Neuronal stem cell (in vitro differentiated cells): ENCODE measurements at places on chromosomes 11 and 22.
A peak's percentile ranks its signal among the peaks of the same experiment; 100 is the strongest.

- no peak overlapping the region for H3K4me3 ChIP-seq
- no peak overlapping the region for H3K27ac ChIP-seq
- no peaks in the 10 kb centered on the region for H3K4me1 ChIP-seq
- no peaks in the 10 kb centered on the region for H3K36me3 ChIP-seq
- DNase-seq, result no peak
- peaks cover 39% of the 10 kb centered on the region for H3K27me3 ChIP-seq
Measured at GRCh38 chr11:6251990-6252473, 7.6 kb upstream of the CCKBR start.

GRCh38 chr11:70456921-70457532 is 58.7 kb downstream of the CTTN start:
- peaks cover 14% of the 10 kb centered on the region for H3K4me1 ChIP-seq
- H3K36me3 ChIP-seq, result no peaks in the 10 kb centered on the region
- no peak overlapping the region for H3K4me3 ChIP-seq
- H3K27ac ChIP-seq, result no peak overlapping the region

DNA sequence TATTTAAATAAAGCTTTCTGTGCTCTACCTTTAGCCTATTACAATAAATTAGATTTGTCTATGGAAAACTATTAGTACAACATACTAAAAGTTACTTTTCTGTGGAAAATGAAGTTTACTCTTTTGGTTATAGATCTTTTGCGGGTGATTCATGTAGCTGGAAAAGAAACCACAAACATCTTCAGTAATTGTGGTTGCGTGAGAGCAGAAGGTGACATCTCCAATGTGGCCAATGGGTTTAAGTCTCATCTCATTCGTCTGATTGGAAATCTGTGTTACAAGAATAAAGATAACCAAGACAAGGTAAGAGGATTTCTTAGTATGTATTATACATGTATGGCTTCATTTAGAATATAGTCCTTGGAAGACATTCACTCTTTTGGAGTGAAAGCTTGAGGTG is 68.6 kb downstream of the ATXN10 start:
- H3K27ac ChIP-seq, result no peak overlapping the region
- no peak overlapping the region for H3K4me3 ChIP-seq
- no peaks in the 10 kb centered on the region for H3K27me3 ChIP-seq
- peaks cover 100% of the 10 kb centered on the region for H3K36me3 ChIP-seq
- no peak for DNase-seq

DNA sequence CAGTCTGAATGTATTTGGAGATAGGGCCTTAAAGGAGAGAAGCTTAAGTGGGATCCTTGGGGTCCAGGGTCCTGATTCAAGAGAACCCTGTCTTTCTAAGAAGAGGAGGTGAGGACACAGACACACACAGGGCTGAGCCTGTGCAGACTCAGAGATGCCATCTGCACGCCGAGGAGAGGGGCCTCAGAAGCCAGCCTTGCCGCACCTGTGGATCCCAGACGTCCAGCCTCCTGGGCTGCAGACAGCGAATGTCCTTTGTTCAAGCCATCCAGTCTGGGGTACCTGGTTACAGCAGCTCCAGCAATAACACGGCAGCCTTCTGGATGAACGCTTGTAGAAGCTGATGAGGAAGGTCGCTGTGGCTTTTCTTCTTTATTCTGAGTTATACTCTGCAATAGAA is 1086.1 kb downstream of the BRD1 start:
- no peaks in the 10 kb centered on the region for H3K27me3 ChIP-seq
- no peak for DNase-seq
- no peak overlapping the region for H3K27ac ChIP-seq
- H3K36me3 ChIP-seq, result no peaks in the 10 kb centered on the region

DNA sequence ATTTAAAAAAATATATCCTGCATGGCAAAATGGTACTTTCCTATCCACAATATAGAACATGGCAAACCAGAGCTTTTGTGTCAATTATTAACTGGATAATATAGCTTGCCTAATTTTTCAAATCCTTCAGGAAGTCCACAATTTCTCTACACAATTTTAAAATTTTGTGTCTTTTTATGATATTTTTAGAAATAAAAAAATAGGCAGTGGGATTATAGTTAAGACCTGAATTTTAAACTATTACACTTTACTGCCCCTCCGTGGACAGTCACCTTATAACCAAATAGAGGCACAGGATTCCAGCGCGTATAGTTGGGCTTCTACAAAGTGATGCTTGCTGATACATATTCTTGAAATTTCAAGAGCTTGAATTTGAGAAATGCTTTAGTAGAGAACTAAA is 2.1 kb upstream of the DMC1 start:
- peaks cover 7% of the 10 kb centered on the region for H3K27me3 ChIP-seq
- DNase-seq, result peak; percentile 17
- H3K4me3 ChIP-seq, result no peak overlapping the region
- H3K36me3 ChIP-seq, result no peaks in the 10 kb centered on the region

DNA sequence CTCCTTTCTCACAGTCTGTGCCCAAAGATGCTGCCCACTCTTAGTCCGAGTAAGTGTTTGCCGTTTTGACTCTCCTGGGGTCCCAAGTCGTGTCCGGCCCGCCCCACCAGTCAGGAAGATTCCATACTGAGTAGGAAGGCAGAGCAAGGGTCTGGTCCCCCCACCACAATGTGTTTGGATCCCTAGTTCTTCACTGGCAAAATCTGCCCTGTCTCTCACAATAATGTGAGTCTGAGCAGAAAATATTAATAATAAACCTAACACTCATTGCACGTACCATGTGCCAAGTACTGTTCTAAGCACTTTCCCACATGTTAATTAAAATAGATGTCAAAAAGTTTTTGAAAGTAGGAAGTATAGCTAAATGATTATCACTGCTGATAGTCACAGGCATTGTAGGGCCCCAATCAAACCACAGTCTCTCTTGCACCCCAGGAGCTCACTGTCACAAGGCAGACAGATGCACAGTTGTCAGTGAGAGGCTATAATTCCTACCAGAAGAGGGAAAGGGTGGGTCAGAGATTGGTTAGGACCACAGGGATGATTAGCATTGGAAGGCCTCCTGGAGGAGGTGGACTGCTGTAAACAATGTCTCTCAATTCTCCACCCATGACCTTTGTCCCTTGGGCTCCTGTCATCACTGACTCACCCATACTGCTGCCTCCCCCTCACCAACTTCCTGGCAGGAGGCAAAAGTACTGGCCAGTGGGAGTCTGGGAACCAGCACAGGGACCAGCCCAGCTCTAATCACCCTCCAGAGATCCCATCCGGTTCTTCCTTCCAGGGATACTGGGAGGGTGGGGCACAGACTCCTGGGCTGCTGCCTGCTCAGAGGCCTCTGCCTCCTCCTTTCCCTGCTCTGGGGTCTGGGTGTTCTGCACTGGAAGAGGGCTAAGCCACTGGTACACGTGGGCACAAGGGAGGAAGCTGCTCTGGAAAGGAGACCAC is 1.0 kb upstream of the POLD4 start:
- peak overlapping the region; percentile 70 for H3K4me3 ChIP-seq
- H3K4me1 ChIP-seq, result peaks cover 26% of the 10 kb centered on the region
- DNase-seq, result no peak
- H3K27me3 ChIP-seq, result no peaks in the 10 kb centered on the region
- no peaks in the 10 kb centered on the region for H3K36me3 ChIP-seq

DNA sequence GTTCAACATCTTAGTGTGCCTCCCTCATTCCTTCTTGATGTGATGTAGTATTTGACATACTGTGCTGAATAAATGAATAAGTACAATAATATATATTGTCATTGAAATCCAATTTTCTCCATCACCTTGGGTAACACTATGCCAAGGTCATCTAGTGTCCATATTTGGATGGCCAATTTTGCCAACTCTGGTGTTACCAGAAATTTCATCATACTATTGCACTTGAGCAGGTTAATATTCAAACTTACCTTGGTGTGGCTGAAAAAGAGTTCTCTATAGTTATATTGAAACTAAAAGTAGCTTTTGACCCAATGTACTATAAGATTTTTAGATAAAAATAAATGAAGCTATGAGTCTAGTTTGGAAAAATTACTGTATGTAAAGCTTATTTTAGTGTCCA is 98.2 kb upstream of the SLC6A5 start:
- no peaks in the 10 kb centered on the region for H3K4me1 ChIP-seq
- H3K4me3 ChIP-seq, result no peak overlapping the region
- H3K27me3 ChIP-seq, result no peaks in the 10 kb centered on the region
- H3K27ac ChIP-seq, result no peak overlapping the region
- DNase-seq, result no peak

- H3K27ac ChIP-seq, result no peak overlapping the region
- H3K4me3 ChIP-seq, result no peak overlapping the region
- H3K36me3 ChIP-seq, result peaks cover 2% of the 10 kb centered on the region
- no peak for DNase-seq
- peaks cover 1% of the 10 kb centered on the region for H3K4me1 ChIP-seq
- H3K27me3 ChIP-seq, result no peaks in the 10 kb centered on the region
Measured at GRCh38 chr22:41722496-41722895, 23.2 kb downstream of the MEI1 start.

GRCh38 chr11:45182902-45183301 is 36.5 kb downstream of the PRDM11 start:
- DNase-seq, result no peak
- H3K27me3 ChIP-seq, result no peaks in the 10 kb centered on the region
- H3K4me3 ChIP-seq, result no peak overlapping the region
- no peaks in the 10 kb centered on the region for H3K4me1 ChIP-seq

- no peak overlapping the region for H3K27ac ChIP-seq
- no peaks in the 10 kb centered on the region for H3K36me3 ChIP-seq
- H3K27me3 ChIP-seq, result no peaks in the 10 kb centered on the region
- no peak for DNase-seq
Measured at GRCh38 chr11:65744026-65744698, 23.6 kb upstream of the RNASEH2C start.

- no peaks in the 10 kb centered on the region for H3K36me3 ChIP-seq
- no peak for DNase-seq
- H3K4me1 ChIP-seq, result peaks cover 9% of the 10 kb centered on the region
- H3K4me3 ChIP-seq, result peak overlapping the region; percentile 64
Measured at GRCh38 chr11:2901196-2901796, 15.7 kb upstream of the CDKN1C start.

- peaks cover 19% of the 10 kb centered on the region for H3K4me1 ChIP-seq
- DNase-seq, result no peak
- peak within 1 kb of the TSS; percentile 98 for H3K4me3 ChIP-seq
- peaks cover 73% of the 10 kb centered on the region for H3K36me3 ChIP-seq
Measured at GRCh38 chr11:67289226-67289650, at the start of gene ANKRD13D. ANKRD13D (plus strand) TSS chr11:67289303; CDS start chr11:67289461, 158 bp downstream.

GRCh38 chr11:1306186-1307162 is 3.0 kb downstream of the TOLLIP start:
- H3K27me3 ChIP-seq, result no peaks in the 10 kb centered on the region
- DNase-seq, result no peak
- peaks cover 25% of the 10 kb centered on the region for H3K36me3 ChIP-seq
- no peak overlapping the region for H3K27ac ChIP-seq
- peaks cover 2% of the 10 kb centered on the region for H3K4me1 ChIP-seq

GRCh38 chr22:36907253-36908195 is 5.9 kb upstream of the CSF2RB start:
- H3K27ac ChIP-seq, result no peak overlapping the region
- no peak overlapping the region for H3K4me3 ChIP-seq
- no peaks in the 10 kb centered on the region for H3K36me3 ChIP-seq
- peaks cover 21% of the 10 kb centered on the region for H3K27me3 ChIP-seq

GRCh38 chr22:37906364-37907008 is 389 bp downstream of the MICALL1 start:
- peak overlapping the region; percentile 90 for H3K4me3 ChIP-seq
- no peaks in the 10 kb centered on the region for H3K27me3 ChIP-seq
- peaks cover 21% of the 10 kb centered on the region for H3K4me1 ChIP-seq
- H3K27ac ChIP-seq, result no peak overlapping the region
- H3K36me3 ChIP-seq, result no peaks in the 10 kb centered on the region
- no peak for DNase-seq

DNA sequence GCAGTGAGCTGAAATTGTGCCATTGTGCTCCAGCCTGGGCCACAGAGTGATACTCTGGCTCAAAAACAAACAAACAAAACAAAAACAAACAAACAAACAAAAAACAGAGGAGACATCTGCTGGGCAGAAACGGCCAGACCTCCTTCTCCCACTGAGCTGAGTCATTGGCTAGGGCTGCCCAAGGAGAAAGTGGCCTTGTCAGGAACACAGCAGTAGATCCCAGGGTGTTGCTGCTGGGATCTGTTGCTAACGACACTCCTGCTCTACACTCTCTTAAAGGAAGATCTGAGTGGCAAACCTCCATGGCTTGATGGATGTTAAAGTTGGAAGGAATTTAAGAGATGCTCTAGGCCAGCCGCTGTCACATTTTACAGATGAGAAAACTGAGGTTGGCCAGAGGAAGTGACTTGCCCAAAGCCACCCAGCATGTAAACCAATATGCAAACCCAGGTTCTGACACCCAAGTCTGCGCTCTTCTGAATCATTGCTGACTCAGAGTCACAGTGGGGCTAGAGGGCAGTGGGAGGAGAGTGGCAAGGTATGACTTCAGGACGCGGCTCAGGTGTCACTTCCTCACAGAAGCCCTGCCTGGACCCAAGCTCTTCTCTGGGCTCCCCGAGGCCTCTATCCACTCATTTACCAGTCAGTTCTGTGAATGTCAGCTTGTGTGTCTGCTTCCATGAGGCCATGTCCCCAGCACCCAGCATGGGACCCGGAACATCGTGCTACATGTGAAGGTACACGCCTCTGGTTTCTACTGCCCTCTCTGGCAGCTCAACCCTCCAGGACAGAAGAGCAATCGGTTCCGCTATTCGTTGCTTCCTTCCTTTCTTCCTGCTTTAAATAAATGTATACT is 11.3 kb upstream of the GDPD5 start:
- no peak for DNase-seq
- H3K4me1 ChIP-seq, result peaks cover 4% of the 10 kb centered on the region
- no peak overlapping the region for H3K27ac ChIP-seq

DNA sequence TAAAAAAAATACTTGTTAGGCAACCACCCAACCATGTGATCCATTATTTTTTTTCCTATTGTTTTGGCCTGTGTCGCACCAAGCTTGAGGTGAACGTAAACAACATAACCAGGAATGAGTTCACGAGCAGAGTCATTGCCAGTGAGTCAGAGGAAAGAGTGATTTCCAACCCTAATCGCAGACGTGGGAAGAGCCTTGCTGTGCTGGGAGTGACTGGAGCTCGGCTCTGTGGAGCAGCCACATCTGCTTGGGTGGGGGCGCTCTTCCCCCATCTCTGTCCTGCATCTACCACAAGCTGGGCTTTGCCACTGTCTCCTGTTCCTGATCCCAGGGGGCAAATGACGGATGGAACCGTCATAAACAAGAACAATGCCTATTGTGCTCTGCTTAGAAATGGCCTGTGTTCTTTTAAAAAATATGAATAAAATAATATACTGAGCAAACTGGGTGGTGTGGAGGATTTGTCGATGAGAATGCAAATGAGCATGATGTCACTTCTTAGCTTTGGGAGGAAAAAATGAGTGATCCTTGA is 210.0 kb downstream of the KIRREL3 start:
- no peak overlapping the region for H3K4me3 ChIP-seq
- H3K4me1 ChIP-seq, result no peaks in the 10 kb centered on the region
- H3K27ac ChIP-seq, result no peak overlapping the region
- H3K27me3 ChIP-seq, result no peaks in the 10 kb centered on the region

DNA sequence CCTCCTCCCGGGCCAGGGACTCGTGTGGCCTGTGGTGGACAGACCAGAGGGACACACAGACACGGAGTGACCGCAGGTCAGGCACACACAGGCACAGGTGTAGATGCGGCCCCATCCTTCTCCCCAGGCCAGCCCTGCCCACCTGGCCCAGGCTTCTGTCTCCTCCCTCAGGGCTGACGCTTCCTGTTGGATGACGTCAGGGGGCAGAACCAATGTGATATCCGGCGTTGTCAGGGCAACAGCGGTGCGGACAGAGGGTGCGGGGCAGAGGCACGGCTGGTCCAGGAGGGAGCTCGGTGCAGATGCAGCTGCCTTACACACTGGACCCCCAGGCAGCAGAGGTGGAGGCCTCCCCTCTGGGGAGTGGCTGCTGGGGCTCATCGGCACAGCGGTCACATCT is 2.9 kb upstream of the TUBGCP6 start:
- peak overlapping the region; percentile 52 for H3K4me3 ChIP-seq
- H3K27me3 ChIP-seq, result no peaks in the 10 kb centered on the region
- peaks cover 17% of the 10 kb centered on the region for H3K36me3 ChIP-seq
- no peak for DNase-seq
- peaks cover 35% of the 10 kb centered on the region for H3K4me1 ChIP-seq
